ENCODE measurements at places on chromosomes 7 and 10.
A peak's percentile ranks its signal among the peaks of the same experiment; 100 is the strongest.

- no peak for DNase-seq
Measured at GRCh38 chr10:125961743-125962142, 65.4 kb downstream of the FANK1 start.

- no peak for DNase-seq
Measured at GRCh38 chr7:17984288-17984687, 43.4 kb downstream of the PRPS1L1 start.

- no peak for DNase-seq
Measured at GRCh38 chr10:124211921-124212320, 118.5 kb upstream of the CHST15 start.

DNA sequence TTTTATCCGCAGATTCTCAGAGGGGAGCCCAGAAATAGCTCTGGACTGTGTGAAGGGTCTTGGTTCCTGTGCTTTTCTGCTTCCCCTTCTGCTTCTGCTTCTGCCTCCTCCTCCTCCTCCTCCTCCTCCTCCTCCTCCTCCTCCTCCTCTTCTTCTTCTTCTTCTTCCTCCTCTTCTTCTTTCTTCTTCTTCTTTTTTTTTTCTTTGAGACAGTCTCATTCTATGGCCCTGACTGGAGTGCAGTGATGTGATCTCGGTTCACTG lies 11.6 kb downstream of the PDZD7 start:
- no peak for DNase-seq

DNA sequence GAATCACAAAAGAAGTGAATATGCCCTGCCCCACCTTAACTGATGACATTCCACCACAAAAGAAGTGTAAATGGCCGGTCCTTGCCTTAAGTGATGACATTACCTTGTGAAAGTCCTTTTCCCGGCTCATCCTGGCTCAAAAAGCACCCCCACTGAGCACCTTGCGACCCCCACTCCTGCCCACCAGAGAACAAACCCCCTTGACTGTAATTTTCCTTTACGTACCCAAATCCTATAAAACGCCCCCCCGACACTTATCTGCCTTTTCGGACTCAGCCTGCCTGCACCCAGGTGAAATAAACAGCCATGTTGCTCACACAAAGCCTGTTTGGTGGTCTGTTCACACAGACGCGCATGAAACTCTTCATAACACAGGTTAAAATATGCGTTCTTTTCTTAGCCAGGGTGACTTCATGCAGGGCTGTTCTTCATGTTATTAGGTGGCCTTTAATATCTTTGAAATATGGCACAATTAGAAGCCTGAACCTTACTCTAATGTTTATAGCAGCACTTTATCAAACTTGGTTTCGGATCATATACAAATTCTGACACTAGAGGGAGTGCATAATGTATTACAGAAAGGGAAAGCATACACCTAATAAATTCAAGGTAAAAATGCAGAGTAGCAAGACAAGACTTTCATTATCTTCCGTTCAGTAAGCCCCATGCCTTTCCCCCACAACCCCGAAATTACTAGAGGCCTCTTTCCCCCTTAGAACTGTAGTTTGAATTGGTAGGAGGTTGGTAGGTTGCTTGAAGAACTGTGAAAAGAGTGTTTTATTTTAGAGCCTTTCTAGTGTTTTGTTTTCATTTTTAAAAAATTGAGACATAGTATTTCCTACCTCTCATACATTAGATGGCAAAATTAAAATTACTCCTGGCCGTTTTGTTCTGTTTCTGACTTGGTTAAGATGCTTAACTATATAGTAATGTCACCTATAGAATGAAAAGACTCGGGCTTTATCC lies 117.9 kb downstream of the NPY start:
- no peak for DNase-seq

DNA sequence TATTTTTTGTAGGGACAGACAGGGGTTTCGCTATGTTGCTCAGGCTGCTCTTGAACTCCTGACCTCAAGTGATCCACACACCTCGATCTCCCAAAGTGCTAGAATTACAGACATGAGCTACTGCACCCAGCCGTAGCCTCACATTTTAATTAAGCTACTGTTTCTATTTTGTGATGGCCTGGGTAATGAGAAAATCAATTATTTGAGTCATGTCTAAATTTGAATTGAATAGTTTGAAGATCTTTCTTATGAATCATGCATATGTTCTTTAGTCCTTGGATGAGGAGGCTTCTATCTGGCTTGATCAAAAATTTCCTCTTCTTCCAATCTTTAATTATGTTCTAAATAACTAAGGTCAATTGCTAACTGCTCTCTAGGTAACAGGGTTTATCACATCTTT lies 175.0 kb downstream of the REEP3 start:
- DNase-seq, result no peak

GRCh38 chr7:107813524-107813923 lies 10.5 kb upstream of the SLC26A3 start:
- no peak for DNase-seq

DNA sequence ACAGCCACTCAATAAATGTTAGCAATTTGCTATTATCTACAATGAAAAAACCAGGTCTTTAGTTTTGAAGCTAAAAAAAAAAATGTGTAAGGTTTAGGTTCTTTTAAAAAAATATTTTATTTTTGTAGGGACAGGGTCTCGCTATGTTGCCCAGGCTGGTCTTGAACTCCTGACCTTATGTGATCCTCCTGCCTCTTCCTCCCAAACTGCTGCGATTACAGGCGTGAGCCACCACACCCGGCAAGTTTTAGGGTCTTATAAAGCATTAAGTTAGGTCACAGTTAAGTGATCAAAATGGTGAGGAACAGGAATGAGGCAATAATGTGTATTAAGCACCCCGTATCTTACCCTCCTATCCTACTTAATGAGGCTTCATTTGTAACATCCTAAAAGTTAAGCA lies 774 bp downstream of the SEM1 start:
- no peak for DNase-seq

- no peak for DNase-seq
Measured at GRCh38 chr7:131692131-131692960, 135.9 kb upstream of the PODXL start.

DNA sequence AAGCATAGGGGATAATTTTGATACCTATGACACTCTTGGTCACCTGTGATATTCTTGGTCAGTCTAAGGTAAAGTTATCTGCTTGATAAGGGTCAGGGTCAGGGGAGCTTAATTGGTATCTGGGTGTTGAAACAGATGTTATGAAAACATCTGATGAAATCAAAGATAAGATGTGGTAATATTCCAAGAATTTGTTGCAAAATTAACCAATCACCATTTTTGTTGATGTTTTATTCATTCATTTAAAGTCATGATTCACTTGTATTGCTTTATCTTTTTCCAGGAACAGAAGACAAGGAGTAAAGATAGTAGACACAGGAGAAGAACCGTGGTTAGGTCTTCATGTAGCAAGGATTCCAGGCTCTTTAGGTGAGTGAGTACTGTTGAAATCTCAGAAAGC lies 103.1 kb downstream of the SEMA3C start:
- DNase-seq, result no peak

- no peak for DNase-seq
Measured at GRCh38 chr7:99606531-99606930, 8.5 kb downstream of the TMEM225B start.

GRCh38 chr7:151119055-151119415 lies 32.8 kb downstream of the AGAP3 start:
- DNase-seq, result no peak

DNA sequence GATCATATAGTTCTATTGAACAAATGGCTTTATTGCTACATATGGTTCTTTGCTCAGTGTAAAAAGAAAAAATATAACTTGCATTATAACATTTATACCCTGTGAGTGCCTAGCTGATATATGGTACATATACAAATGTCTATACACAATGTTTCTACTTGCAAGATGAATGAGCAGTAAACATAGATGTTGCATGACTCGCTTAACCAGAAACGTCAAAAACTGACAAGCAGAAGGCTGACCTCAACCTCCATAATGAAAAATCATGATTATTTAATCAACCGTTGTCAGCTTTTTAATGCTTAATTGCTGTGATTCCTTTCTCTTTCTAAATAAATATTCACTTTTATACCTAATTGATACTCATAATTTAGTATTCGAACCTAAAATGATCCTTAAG lies 183.3 kb downstream of the PTN start:
- no peak for DNase-seq

DNA sequence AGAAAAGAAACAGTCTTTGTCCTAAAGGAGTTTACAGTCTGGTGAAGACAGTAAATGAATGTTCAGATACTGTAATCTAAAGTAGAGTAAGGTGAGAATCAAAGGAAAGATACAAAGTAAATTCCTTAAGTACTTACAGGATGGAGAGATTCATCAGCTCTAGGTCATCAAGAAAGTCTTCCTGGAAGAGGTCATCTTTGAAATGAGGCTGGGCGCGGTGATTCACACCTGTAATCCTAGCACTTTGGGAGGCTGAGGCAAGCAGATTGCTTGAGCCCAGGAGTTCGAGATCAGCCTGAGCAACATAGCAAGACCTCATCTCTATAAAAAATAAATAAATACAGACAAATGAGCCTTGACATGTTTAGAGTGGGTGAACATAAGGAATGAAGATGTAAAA lies 18.3 kb downstream of the FHIP2A start:
- no peak for DNase-seq

DNA sequence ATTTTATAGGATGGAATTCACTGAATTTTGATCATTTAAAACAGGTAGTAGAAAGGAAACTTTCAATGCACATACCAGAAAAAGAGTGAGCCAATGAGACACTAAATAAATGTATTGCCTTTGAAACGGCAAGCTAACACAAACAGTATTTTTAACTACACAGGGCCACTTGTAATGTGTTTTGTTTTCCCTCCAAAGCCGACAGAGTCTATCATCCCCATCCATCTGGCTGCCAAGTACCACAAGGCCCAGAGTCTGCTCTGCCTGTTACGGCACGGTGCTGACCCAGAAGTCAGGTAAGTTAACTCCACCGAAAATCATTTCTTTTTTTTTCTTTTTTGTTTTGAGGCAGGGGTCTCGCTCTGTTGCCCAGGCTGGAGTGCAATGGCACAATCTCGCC lies 1.5 kb downstream of the ANKRD61 start:
- no peak for DNase-seq

- no peak for DNase-seq
Measured at GRCh38 chr10:62911210-62911963, 95.2 kb upstream of the EGR2 start.

DNA sequence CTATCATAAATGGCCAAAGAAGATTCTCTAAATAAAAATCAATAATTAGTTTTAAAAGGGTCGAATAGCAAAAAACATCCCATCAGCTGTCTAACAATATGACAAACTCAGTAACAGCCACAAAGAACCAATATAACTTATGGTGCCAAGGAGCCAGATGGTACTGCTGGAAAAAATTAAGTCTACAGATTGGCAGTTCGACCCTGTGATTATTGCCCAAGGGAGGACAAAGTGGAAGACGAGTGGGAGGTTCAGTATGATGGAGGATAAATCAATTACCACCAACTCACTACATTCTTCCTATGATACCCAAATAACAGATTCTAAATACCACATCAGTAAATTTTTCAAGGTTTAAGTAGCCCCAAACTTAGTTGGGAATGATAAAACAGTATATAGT lies 49.0 kb downstream of the SKAP2 start:
- no peak for DNase-seq

DNA sequence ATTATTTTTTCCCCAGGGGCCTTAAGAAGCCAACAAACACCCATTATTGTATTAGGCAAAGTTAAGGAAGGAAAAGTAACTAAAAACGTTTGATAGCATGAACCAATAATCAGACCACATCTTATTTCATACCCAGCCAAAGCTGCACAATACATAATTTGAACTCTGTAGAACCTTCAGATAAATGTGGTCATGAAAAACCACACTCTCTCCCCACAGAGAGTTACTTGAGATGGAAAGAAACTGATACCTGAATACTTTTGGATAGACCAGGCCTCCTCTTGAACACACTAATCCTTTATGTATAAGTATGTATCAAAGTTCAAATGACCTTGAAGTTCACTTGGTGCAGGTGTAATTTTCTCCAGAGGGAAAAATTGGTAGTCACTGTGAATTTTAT lies 146.6 kb upstream of the FAM13C start:
- no peak for DNase-seq

DNA sequence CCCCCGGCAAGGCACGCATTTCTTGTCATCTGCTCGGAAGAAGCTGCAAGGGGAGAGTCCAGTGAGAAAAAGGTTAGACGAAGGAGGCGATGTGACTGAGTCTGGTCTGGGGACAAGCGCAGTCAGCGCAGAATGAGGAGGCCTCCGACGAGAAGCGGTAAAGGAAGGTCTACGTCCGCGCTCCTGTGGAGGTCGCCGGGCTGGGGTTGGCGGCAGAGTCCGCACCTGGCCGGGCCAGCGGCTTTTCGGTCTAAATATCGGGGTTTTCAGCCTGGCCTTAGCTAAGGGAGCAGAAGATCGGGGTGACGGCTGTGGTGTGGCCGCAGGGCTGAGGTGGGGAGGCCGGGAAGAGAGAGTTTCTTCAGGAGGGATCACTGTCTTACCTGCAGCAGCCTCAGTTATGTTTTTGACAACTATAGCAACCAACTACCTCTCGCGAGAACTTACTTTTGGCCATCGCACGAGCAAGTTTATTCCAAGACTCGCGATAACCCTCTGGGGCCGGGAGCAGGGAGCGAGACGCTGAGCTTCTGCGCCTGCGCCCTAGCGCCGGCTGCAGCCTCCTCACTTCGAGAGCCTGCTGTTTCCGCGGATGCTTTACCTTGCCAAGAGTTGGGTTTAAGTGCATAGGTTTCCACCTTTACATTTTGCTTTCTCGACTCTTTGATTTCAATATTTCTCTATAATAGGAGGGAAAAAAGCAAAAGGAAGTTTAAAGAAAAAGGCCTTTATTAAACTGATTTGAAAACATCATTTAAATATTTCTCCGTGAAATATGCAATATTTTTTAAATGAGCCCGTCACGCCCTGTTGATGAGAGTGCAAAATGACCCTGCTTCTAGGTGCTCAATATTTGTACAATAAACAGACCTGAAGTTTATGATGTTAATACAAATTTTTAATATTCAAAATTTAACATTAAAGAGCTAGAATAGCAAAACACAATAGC lies at the start of gene CFAP70:
Gene CFAP70, minus strand, starts transcription at position 534 of the 949 bp plus-strand sequence. CDS start 4,068 bp downstream, outside the sequence.
- peak; percentile 85 for DNase-seq

DNA sequence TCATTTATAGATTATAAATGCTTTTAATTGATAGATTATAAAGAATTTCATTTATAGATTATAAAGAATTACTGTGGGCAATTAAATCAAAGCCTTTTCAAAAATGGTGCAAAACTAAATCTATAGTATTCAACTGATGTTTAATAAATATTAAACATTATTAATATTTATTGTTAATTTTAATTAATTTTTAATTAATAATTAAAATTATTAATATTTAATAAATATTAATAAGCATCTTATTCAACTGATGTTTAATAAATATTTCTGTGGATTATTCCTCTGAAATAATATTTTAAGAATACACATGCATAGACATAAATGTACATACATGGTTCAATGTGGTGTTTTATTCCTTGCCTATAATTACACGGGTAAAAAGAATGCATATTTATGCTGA lies 346.8 kb downstream of the PCDH15 start:
- no peak for DNase-seq

- DNase-seq, result no peak
Measured at GRCh38 chr7:80284855-80285254, 150.2 kb downstream of the GNAI1 start.

Measured in activated T-helper 1 cell treated with anti-CD3 and anti-CD28 coated beads, Interleukin-2, amount 50 U/mL, for 16 hours (primary cell).